Thoracic aorta (tissue), 2 donors: ENCODE measurements at places on chromosomes 6 and 20. TPM values are rescaled to one million over a fixed set of nuclear protein-coding genes. Genes with fewer than 3 reads are reported as not detected.
A peak's percentile ranks its signal among the peaks of the same experiment; 100 is the strongest.

- no peak for DNase-seq
These were observed 4.9 kb downstream of the SCML4 start for GRCh38 chr6:107819217-107819616.

DNA sequence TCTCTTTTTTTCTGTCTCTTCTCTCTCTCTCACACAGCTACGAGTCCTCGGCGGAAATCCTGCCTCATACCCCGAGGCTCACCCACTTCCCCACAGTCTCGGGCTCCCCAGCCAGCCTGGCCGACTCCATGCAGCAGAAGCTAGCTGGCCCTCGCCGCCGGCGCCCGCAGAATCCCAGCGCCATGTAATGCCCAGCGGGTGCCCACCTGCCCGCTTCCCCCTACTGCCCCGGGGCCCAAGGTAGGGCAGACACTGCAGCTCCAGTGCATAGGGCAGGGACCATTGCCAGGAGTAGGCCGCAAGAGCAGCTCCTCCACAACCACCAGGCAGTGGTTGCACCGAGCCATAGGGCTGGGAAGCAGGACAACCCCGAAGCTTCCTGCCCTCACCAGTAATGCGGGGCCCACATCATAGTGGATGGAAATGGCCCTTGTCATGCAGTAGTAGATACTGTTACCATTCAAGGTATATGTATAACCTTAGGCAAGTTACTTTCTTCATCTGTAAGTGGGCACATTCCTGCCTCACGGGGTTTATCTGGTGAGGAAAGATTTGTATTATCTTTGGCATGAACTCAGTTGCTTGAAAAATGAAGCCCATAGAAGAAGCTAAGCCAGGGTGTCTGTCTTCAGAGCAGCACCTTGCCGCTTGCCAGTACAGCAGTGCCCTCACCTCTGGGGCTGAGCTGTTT is 36.9 kb upstream of the ID1 start:
- no peak for DNase-seq

GRCh38 chr6:129645830-129646579 is 64.0 kb downstream of the ARHGAP18 start:
- DNase-seq, result no peak

Gene ACTR5
- total RNA-seq, result 8.1 TPM

- DNase-seq, result no peak
These were observed 58.7 kb upstream of the REV3L start for GRCh38 chr6:111541682-111542065.

GRCh38 chr6:11500008-11500407 is 37.5 kb upstream of the TMEM170B start:
- DNase-seq, result no peak

Gene DZANK1
- 3.2 TPM for total RNA-seq

GRCh38 chr6:34926655-34927054 is 37.6 kb downstream of the ANKS1A start:
- no peak for DNase-seq

DNA sequence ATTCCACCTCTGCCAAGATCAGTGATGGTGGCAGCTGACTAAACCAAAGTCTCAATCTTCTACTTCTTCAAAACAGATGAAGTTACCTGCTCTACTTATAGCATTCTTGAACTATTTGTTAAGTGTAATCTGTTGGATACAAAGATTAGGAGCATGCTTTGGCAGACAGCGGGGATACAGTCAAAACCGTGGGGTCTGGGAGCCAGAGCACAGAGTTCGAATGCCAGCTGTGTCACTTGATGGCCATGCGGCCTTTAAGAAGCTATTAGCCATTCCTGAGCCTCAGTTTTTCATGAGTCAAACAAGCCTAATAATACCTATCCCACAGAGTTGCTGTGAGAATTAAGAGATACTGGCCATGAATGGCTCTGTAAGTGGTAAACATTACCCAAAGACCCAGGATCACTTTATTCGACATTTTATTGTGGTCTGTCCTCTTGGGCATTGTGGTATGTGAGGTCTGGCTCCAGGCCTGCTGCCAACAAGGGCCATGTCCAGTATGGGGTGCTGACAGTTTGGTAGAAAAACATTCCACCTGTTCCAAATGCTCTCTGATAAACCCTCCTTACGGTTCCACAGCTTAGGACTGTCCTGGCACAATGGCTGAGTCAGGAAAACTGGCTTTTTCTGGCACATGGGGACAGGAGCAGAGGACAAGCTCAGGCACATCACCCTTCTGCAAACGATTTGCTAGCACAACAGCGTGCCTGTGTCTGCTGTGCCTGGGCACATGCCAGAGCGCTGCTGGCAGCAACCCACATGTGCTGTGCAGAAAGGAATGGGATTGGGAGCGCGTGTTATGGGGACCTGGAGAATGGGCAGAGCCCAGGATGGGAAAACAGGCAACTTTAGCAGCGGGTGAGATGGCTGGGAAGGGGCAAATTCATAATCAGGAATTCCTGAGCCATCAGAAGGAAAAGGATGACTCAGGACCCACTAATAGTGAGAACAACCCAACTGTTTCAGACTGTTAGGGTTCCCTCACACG is 15.7 kb upstream of the FAM83C start:
- peak; percentile 35 for DNase-seq

DNA sequence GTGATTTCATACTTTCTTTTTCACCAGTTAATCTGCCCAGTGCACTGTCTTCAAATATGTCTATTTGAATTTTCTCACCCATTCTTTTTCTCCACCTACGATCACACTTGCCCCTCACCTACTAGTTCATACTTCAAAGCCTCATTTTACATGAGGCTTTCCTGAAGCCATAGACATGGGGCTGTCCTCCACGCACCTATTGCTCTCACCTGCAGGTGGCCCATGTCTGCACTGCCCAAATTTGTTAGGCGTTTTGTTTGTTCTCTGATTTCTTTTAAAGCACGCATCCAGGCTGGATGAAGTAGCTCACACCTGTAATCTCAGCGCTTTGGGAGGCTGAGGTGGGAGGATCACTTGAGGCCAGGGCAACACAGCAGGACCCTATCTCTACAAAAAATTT is 106.8 kb upstream of the RIPOR2 start:
- no peak for DNase-seq

DNA sequence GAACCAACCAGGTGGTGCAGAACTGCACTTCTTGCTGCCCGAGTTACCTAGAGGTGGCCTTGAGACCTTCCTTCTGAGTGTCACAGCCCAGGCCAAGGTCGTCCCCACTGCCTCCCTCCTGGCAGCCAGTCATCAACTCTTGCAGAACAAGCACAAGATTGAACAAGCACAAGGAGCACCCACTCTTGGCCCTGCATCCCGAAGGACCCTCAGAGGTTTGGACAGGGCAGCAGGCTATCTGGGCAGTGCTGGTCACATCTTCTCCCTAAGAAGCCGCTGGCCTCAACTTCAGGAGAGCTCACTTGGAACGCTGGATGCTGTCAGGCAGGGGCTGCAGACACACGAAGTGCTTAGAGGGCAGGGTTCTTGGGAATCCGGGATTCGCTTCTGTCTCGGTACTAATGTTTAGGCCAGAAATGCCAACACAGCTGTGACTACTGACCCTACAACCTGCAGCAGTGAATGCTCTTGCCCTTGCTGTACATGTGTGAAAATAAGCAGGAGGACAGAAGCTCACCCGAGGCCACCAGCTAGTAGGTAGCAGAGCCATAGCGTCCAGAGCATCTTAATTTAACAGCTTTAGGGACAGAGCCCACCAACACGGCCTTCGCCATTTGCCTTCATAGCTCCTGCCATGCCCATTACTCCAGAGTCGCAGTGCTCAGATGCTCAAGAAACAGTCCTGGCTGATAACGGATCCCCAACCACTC is 4.0 kb upstream of the ACSS1 start:
- DNase-seq, result no peak
